Inflammatory macrophage treated with lipopolysaccharide for 4 hours (primary cell): ENCODE measurements at places on chromosomes 4 and X.

- DNase-seq: no peak
These were observed 43.9 kb upstream of the GEMIN8 start for GRCh38 chrX:14073556-14073955.

DNA sequence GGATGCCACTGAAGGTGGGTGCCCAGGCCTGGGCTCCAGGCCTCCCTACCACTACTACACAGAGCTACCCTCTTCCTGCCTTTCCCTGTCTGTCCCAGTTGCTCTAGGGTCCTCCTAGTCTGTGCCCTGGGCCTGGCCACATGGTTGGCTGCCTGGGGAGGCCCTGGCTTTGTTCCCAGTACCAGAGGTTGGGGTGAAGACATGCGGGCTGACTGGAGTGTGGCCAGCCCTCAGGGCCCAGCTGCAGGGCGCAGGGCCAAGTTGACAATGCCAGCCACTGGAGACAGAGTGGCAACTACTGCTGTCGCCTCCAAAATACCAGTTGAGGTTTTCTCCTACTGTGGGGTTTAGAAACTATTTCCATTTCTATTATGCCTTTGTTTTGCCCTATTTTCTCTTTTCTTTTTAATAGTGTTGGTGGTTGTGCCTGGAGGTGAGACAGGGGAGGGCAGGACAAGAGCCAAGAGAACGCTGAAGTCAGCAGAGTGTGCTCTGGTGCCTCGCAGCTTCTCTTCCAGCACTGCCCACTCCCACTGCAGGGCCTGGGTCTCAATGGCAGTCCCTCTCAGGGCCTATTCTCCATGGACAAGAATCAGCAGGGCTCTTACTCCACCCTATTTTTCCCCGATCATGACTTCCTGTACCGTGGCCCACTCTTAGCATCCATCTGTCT is 32.2 kb upstream of the XPNPEP2 start:
- no peak for DNase-seq

DNA sequence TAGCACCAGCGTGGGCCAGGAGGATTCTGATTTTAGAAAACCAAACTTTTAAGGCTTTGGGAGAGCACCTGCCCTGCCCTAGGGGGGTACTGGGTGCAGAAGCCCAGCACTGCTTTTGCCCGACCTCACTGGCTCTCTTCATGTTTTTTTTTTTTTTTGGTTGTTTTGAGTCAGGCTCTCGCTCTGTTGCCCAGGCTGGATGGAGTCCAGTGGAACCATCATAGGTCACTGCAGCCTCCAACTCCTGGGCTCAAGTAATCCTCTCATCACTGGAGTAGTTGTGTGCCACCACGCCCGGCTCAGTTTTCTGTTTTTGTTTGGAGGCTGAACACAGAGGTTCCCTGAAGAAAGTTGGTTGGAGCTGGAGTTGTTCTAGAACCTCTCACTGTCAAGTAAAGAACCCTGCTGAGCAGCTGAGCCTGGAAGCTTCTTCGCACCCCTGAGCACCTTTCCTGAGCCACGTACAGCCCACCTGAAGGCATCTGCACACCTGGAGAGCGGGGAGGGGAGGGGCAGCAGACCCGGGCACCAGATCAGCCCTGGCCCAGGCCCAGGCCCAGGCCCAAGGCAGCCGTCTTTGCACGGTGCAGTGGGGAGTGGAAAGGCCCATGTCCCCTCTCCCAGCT is 49.5 kb downstream of the SHROOM2 start:
- DNase-seq: no peak

- DNase-seq: no peak
These were observed 205.7 kb upstream of the MAOA start for GRCh38 chrX:43450355-43450754.

GRCh38 chrX:119604766-119605463 is 1.3 kb downstream of the NKRF start:
- DNase-seq: no peak

GRCh38 chr4:41216294-41217019 is 2.1 kb upstream of the APBB2 start:
- DNase-seq: peak; percentile 28

DNA sequence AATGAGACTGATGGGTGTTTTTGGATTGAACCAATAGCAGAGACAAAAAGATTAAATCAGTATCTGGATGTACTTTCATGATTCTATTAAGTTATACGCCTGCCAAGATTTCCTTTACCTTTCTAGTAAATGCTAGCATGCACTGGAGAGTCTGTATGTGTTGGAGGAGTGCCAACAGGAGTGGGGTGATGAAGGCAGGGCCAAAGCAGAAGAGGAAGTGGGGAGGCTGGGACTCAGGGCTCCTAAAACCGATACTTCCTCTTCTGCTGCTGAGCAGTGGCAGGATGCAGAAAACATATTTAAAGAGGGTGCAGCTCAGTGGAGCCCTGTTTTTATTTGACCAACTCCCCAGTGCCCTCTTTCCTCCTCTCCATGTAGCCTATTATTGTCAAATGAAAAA is 5.6 kb downstream of the CYSLTR1 start:
- peak; percentile 69 for DNase-seq

DNA sequence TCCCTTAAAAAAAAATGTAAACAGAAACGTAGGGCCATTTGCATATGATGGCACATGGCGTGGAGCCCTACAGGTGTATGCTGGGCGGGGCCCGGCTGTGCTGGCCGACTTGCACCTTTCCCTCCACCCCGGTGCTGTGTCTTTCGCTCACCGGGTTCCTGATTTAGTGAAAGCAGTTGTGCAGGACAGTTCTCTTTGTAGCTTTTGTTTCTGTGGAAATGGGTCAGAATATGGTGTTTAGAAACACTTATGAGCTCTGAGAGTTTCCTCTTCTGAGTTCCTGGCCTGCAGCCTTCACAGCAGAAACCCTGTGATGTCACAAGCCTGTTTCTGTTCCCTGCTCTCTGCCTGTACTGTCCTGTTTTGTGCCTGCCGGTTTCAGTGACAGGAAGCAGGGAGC is 22.5 kb upstream of the MSANTD1 start:
- DNase-seq: peak; percentile 94

GRCh38 chr4:87274803-87275202 is 47.9 kb downstream of the HSD17B13 start:
- DNase-seq: no peak

DNA sequence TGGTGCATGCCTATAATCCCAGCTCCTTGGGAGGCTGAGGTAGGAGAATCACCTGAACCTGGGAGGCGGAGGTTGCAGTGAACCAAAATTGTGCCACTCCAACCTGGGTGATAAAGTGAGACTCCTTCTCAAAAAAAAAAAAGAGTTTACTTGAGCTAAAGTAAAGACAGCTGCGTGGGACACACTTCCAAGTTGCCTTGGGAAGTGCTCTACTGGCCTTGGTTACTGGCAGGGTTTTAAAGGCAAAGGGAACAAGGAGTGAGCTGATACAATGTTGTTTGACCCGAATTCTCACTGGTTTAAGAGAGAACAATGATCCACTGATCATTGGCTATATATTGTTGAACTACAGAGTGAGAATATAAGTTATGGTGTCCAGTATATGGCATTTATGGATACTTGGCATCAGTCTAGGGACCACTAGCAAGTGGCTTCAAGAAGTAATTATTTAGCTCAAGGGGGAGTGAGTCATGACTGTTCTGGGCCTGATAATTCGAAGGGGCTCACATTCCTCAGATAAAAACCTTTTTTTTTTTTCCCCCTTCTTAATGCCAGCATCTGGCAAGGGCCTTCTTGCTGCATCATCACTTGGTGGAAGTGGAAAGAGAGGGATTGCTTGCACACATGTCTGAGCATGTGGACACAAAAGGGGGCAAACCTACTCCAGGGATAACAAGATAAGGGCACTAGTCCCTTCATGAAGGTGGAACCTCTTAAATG is 32.3 kb downstream of the GRK4 start:
- no peak for DNase-seq

GRCh38 chrX:31580726-31581125 is 508.9 kb upstream of the FTHL17 start:
- DNase-seq: no peak

DNA sequence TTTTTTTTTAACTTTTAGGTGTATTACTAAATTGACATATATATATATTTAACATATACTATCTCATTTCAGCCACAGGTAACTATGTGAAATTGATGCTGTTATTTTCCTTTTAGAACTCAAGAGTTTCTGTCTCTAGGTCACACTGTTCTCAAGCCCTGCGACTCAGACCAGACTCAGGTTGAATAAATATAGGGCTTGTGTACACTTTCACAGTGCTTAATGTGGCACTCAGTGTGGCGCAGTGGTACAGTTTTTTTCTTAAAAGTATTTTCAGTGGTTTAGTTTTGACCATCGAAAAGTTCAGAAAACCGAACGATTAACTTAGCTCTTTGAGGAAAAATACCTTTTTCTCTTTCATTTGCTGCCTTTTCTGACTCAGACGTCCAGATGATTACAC is 24.7 kb downstream of the PACRGL start:
- no peak for DNase-seq

DNA sequence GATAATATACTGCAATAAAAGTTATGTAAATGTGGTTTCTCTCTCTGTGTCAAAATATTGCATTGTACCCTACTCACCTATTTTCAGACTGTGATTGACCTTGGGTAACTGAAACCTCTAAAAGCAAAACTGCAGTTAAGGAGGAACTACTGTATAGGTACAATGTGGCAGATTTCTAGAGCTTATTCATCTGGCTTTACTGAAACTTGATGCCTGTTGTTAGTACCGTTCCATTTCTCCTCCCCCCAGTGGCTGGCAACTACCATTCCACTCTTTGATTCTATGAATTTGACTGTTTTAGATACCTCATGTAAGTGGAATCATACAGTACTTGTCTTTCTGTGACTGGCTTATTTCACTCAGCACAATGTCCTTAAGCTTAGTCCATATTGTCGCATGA is 61.9 kb downstream of the HOPX start:
- no peak for DNase-seq

- no peak for DNase-seq
These were observed 3.1 kb upstream of the CDK16 start for GRCh38 chrX:47215291-47215900.

DNA sequence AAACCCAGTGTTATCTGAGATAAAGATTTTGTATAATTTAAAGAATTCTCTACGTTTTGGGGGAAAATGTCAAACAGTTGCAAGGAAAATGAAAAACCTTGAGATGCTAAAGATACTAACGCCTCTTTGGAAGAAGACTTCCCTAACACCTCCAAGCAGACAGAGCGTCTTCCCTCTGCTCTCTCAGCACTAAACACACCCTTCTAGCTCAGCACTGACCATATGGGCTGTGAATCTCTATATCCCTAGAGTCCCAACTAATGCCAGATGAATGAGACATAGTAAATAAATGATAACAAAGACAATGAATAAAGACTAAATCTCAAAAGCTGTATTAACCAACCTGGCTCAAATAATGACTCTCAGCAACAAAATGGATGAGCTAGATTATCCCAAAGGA is 13.3 kb downstream of the FUNDC1 start:
- no peak for DNase-seq

DNA sequence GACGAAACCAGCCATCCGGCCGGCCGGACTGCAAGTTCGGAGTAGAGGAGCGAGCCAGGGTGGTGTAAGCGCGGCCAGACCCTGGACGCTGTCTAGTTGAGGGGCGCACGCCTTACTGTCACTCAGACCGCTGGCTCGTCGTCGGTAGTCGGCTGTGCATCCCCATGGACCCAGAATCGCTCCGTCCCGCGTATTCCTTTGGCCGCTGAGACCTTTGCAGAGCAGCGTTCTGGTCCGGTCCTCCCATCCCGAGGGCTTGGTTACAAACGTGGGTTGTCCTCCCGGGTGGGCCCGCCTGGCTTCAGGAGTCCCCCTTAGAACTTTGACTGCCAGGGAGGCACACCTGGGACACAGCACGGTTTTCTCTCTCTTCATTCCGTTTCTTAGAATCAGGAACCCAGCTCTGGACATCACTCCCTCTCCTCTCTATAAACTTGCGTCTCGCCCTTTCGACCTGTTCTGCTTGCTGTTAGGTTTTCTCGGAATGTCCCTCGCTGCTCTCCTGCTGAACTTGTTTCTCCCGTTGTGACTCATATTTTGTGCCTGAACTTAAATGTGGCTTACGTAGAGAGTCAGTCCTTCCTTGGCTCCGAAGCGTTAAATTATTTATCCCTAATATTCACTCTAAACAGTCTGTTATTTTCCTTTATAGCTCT is 672 bp downstream of the PGM2 start:
- DNase-seq: peak; percentile 18

DNA sequence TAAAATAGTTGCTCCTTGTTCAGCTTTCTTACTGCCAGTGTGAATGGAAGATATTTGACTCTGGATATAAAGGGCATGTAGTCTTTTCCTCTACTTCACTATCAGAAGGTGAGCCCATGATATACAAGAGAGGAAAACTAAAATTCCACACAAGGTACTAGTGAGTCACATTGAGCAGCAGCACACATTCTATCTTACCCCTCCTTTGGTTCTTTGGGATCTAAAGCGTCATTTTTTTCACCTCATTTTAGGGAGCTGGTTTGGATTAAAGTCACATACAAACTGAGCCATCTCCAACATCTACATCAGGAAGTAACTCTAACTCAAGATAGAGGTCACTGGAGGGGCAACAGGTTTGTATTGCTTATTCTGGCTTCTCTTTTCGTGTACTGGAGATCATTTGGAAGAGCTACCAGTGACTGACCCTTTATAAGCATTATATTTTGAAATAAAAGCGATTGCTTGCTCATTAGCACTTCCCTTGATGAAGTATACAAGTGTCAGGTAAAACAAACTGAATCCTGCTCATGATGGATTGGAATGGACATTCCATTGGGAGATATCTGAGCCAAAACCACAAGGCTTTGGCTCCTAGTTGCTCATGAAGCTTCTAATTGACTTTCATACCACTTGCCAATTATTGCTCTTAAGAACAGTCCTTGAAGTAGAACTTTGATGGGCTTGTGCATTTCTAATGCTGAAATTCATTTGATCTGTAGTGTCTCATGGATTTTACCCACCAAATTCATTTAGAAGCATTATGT is 124.1 kb downstream of the SPCS3 start:
- DNase-seq: no peak

DNA sequence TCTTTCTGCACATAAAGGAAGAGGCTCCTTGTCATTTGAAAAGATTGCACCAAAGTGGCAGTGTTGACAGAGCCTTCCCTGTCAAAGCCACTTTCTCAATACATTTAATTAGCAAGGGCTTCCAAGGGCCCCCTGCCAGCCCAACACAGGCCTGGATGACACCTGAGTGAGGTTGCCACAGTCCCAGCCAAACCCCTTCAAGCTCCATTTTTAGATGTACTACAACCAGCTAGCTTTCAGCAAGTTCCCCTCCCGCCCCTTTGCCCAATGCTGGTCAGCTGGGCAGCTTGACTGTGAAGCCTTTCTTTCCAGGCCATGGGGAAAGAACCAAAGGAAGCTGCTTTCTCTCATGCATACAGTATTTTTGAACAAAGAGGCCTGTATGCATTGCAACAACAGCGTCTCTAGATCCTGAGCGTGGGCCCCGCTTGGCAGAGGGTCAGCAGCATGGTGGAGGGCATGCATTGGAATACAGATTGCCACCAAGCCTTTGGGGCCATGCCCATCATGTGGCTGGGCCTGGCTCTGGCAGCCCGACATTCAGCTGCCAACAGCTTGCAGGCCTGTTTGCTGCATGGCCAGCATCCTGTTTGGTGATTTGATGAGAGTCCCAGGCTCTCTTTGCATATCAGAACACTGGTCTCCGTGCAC is 261.1 kb upstream of the GATB start:
- no peak for DNase-seq

- no peak for DNase-seq
These were observed 19.1 kb downstream of the TRIML1 start for GRCh38 chr4:188158336-188158735.
